Kidney (tissue), 22 donors: ENCODE measurements at places on chromosomes 1 and 21.

GRCh38 chr21:46214478-46215340 lies 13.9 kb downstream of the LSS start:
- DNase-seq, result peak; percentile 4

DNA sequence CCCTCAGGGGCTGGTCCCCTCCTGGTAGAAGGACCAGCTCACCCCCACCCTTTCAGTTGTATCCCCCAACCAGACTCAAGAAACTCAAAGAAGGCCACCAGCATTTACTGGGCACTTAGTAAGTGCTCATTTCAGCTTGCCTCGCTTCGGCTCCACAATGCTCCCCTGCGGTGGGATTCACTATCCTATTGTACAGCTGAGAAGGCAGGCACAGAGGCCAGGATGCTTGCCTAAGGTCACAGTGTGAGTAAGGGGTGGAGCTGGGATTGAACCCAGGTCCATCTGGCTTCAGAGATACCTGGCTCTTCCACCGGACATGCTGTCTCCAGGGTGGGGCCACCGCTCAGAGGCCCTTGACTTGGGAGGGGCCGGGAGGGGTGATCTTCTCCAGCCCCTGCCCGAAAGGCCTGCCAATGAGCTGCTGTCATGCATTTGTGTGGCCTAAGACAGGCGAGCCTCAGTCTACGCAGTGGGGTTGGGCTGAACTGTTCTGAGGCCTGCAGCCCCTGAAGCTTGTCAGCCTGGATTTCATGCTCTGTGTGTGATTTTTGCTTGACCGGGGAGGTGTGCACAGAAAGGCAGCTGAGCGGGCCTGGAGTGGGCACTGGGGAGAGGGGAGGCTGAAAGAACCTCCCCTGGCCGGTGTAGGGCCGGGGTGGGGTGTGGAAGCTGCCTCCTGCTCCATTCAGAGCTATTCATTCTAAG lies 48.1 kb downstream of the DMRTB1 start:
- DNase-seq, result no peak

DNA sequence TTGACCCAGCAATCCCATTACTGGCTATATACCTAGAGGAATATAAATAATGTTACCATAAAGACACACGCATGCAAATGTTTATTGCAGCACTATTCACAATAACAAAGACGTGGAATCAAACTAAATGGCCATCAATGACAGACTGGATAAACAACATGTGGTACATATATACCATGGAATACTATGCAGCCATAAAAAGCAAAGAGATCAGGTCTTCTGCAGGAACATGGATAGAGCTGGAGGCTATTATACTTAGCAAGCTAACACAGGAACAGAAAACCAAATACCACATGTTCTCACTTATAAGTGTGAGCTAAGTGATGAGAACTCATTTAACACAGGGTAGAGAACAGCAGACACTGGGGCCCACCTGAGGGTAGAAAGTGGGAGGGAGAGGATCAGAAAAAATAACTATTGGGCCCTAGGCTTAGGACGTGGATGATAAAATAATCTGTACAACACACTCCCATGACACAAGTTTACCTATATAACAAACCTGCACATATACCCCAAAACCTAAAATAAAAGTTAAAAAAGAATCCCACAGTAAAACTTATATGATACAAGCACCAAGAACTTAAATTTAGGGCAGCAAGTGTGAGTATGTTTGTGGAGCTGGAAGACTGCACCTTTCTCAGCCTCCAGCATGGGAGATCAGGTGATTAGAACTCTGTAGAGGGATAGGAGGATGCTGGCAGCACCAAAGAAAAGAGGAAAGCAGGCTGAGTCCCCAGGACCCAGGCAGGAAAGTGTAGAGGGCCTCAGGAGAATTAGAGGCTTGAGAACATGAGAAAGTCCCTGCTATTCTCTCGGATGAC lies 320.8 kb upstream of the USP24 start:
- DNase-seq, result no peak

- peak; percentile 75 for DNase-seq
Observed at GRCh38 chr1:182688436-182689205, 4.2 kb upstream of the RGS8 start.

- DNase-seq, result no peak
Observed at GRCh38 chr1:41906943-41907342, 11.8 kb downstream of the HIVEP3 start.

DNA sequence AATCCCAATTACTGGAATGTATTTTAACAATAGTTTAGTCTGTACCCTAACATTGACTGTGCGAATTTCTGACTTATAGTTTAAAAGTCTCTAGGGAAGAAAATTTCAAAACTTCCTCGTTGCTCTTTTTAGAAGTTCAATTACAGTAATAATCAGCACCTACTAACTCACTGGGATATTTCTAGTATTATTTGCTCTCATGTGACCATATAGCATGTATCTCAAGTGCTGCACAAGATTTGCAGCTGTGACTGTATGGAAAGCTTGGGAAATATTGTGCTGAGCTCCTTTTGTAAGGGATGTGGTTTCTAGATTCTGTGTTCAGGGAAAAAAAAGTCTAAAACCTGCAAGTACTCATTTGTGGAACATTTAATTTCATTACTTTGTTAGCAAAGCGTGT lies 153.1 kb downstream of the ST6GALNAC3 start:
- DNase-seq, result no peak
